ENCODE measurements at places on chromosomes 5 and 9.

- DNase-seq = no peak
Measured at GRCh38 chr5:93099902-93100347, 481.1 kb downstream of the NR2F1-AS1 start.

DNA sequence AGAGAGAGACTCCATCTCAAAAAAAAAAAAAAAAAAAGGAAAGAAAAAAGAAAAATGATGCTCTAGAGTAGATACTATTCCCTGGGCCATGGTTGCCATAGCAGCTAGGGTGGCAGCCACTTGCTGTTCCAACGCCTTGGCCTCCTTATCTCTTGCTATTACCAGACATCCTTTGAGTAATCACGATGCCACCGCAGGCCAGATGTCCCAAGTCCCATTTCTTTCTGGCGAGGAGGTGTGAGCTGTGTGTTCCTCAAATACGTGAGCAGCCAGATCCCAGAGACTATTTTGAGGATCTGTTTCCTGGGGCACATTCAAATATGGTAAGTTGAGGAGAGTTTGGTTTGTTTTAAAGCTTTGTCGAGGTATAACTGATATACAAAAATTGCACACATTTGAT lies 23.4 kb upstream of the GFPT2 start:
- DNase-seq = no peak

DNA sequence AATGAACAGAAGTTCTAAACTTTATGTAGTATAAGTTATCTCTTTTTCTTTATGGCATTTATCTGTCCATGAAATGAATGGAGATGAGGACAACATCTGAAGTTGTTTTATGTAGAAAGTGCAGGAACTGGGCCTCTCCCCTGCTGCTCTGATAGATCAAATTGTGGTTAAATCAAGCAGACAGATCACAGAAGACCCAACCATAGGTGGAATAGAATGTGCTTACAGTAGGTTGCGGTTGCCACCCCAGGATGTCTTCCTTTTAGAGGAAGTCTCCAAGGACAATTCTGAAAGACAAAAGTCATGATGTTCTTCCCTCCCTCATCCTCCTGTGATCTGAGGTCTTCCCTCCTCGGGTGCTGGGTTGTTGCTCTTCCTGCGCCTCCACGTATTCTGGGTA lies 12.9 kb downstream of the RASGRF2 start:
- DNase-seq = no peak

DNA sequence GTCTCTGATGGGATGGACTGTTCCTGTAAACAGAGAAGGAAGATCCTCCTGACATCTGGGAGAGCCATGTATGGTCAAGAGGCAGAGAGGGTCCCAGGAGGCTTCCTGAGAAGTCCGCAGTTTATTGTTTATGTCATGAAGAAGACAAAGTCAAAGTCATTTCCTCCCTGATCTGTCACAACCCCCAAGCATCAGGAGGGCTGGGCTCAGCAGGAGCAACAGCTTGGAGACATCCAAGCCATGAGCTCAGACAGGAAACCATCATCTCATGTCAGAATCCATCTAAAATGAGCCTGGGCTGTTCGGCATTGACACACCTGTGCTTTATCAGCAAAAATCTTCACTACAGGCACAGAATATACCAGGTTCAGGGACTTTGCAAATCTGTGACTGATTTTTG lies 325.0 kb upstream of the MSX2 start:
- no peak for DNase-seq

GRCh38 chr5:78557601-78558000 lies 91.0 kb downstream of the LHFPL2 start:
- no peak for DNase-seq

Data from C1 segment of cervical spinal cord (tissue), 14 donors.